Gastroesophageal sphincter (tissue), 4 donors: ENCODE measurements at places on chromosomes 7 and 10. TPM values are rescaled to one million over a fixed set of nuclear protein-coding genes. Genes with fewer than 3 reads are reported as not detected.

The VGF gene
- not detected for total RNA-seq

- ATAC-seq: no peak
Measured at GRCh38 chr7:139241258-139241657, 10.2 kb downstream of the UBN2 start.

DNA sequence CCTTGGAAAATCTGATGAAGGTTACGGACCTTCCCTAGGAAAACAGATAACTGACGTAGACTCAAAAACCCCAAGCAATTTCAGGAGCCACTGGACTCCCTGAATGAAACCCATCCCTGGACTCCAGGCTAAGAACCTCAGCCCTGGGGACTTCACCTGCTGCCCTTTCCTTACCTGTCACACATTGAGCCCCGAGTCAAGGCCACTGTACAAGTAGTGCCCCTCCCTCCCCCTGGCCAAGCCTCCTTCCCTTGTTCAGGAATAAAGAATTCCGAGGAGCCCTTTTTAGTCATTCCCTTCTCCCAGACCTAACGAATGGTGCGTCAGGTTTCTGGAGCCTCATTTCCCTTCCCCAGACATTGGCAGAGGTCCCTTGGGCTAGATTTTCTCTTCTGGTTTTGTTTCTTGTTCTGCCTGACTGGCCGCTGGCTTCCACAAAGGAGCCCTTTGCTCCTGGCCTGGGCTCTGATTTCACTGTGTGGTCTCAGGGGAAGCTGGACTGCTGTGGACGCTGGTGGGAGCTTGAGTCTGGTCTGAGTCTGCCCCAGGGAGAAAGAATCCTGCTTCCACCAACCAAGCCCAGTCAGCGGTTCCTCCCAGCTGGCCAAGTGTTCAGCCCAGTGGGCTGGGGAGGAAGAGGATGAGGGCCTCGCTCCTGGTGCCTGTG, 31.7 kb downstream of the ZNF775 start:
- no peak for ATAC-seq

The GRM3 gene
- not detected for total RNA-seq

DNA sequence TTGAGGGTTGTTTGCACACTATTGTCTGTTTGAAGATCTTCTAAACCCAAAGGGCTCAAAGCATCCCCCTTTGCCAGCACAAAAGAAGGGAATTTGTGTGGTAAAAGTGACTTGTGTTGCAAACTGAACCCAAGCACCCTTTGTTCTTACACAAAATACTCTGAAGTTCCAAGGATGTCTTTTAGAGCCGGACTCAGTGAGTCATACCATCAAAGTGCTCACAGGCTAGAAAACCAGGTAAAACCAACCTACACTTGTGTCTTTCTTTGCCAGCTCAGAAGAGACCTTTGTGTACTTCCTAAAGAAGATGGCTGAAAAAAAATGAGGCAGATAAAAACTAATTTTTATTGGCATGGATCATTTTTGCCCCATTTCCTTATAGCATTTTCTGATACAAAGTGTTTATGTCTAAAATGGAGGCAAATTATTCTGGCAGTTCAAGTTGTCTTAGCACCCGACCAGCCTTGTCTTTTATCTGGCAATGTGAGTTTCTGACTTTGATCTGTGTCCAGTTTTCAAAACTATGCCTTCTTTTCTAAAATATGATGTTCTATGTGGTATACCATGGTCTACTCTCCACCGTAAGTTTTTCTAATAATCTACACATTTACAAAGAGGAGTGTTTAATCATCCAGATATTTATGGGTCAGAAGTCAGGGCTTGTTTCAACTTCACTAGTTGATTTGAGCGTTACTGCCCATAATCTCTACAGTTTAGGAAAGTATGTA, 128.4 kb upstream of the FZD1 start:
- no peak for ATAC-seq

- no peak for ATAC-seq
Measured at GRCh38 chr10:15754937-15755336, 35.2 kb upstream of the ITGA8 start.

DNA sequence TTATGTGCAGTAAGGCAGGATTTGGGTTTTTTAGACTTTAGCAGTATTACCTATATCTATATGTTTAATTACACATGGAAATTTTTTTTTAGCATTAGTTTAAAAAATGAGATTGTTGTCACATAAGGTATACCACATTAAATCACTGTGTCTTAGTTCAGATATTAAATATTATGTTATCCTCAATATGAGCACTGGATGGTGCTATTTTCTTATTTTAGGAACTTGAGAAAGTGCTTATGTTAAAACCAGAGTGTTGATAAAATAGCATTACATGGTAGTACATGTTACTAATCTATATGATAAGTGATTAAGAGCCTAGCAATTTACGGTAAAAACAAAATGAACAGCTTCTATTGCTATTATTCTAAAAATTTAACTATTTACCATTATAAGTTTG, 28.8 kb downstream of the MIOS start:
- no peak for ATAC-seq

DNA sequence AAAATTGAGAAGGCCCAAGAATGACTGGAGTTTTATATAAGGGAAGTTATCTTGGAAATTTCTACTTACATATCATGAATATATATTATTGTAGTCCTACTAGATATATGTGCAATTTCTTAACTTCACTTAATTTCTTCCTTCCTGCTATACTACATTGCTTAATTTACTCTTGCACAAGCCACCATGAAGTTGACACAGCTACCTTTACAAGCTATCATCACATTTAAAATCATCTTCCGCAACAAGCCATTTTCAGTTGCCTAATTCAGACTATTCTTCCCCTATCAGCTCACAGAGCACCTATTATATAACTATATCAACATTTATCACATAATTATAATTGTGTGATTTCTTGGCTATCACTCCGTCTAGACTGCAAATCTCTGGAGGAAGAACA, 418.4 kb downstream of the PARD3 start:
- ATAC-seq: no peak

- no peak for ATAC-seq
Measured at GRCh38 chr7:75667938-75668337, 70.8 kb downstream of the HIP1 start.

The ZNF25 gene
- 36.1 TPM for total RNA-seq

DNA sequence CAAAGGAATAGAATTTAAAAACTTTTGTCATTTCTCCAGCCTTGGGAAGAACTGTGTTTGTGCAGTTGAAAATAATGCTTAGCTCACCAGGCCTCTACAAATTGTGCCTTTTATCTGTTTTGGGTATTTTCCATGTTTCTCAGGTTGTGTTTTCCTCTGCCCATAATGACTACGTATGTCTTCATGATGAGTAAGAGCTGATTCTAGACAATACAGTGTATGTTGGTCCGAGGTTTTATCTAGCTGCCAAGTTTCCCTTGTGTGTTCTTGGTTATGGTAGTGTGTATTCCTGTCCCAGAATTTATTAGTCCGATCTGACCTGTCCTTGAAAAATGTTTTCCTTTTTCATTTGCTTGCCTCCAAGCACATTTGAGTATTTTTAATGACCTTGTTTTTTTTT, 83.7 kb upstream of the GLCCI1 start:
- no peak for ATAC-seq

GRCh38 chr10:129096065-129096984, 370.7 kb upstream of the MGMT start:
- peak; percentile 93 for ATAC-seq

DNA sequence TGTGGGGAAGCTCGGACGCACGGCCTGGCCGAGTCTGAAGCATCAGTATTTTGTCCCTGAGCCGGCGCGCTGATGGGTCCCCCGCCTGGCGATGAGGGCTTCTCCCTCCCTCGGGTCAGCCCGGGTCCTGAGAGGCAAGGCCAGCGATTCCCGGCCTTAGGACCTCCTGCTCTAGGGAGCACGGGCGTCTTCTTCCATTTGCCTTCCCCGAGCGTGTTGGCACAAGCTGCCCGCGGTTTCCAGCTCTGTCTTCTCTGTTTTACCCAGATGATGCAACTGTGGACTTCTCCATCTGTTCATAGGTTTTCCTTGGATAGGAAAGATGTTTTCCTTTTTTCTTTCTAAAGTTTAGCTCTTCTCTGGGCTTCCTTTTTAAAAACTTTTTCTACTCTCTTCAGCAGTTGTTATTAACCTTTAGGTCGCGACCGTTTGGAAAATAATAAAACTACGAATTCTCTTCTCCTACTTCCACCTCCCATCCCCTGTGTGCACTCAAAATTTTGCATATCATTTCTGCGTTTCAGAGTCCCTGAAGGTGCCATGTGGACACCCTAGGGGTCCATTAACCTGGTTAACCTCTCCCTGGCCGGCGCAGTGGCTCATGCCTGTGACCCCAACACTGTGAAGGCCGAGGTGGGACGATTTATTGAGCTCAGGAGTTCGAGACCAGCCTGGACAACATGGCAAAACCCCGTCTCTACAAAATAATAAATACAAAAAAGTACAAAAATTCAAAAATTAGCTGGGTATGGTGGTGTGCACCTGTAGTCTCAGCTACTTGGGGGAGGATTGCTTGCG, 1.4 kb upstream of the SLC25A28 start:
- peak; percentile 4 for ATAC-seq

GRCh38 chr10:103598654-103599115, 105.2 kb downstream of the NEURL1 start:
- peak; percentile 63 for ATAC-seq
